ENCODE measurements at places on chromosomes 5 and 9. TPM values are rescaled to one million over a fixed set of nuclear protein-coding genes. Genes with fewer than 3 reads are reported as not detected.

DNA sequence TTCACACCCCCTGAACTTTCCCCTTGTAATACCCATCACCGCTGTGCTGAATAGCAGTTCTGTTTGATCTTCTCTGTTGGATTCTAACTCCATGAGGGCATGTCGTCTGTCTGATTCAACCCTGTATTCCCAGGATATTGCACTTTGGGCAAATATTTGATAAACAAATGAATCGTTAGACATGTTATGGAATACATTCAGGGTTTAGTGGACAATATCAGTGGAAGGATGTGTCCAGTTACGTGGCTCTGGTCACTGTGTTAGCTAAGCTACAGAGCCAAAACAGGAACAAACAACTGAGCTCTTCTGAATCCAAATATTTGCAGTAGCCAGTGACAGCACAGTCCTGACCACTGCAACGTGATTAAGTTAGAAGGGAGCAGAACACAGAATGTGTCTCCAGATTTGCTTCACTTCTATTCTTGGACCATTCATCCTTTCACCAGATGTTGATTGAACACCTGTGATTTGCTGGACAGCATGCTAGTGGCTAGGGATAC lies 13.2 kb downstream of the ANGPTL2 start:
- no peak for DNase-seq
- no peak overlapping the region for H3K4me3 ChIP-seq
- peaks cover 26% of the 10 kb centered on the region for H3K27me3 ChIP-seq
- H3K27ac ChIP-seq = no peak overlapping the region
- H3K4me1 ChIP-seq = peaks cover 9% of the 10 kb centered on the region

DNA sequence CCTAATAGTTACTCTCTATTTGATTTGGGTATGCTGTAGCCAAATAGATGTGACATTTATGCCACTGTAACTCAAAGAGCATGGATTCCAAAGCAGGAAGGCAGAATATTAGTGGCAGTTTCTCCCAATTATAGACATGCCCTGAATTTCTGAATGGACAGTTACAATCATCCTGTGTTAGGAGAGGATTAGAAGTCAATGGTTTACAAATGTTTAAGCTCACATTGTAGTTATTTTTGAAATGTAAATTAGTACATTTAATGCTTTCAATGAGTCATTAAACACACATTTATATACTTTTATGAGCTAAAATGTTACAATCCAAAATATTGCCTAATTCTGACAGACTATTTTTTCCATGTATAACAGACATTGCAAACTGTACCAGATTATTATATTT lies 62.3 kb upstream of the CDH18 start:
- no peak for DNase-seq
- H3K4me3 ChIP-seq = no peak overlapping the region
- H3K27me3 ChIP-seq = no peaks in the 10 kb centered on the region
- no peaks in the 10 kb centered on the region for H3K36me3 ChIP-seq
- H3K4me1 ChIP-seq = peaks cover 6% of the 10 kb centered on the region

PCDHGB2 gene
- 0.88 TPM for total RNA-seq

SCGB3A2 gene
- total RNA-seq = not detected

DNA sequence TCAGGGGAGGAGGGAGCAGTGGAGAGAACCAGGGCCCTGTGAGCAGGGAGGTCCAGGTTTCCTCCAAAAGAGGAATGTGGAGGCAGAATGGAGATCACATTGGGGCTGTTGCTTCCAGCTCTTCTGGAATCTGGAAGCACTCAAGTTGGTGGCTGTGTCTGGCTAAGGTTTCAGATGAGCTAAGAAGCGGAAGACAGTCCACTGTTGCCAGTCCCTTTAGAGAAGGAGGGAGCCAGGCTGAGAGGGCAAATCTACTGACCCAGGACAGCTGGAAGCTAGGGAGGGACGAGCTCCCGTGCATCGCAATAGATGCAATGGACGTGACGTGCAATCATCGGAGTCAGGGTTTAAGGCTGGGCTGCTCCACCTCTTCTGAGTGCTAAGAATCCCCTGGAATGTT lies 71.2 kb downstream of the TENT4A start:
- no peaks in the 10 kb centered on the region for H3K4me1 ChIP-seq
- H3K27ac ChIP-seq = no peak overlapping the region
- no peak for DNase-seq
- no peaks in the 10 kb centered on the region for H3K27me3 ChIP-seq
- no peak overlapping the region for H3K4me3 ChIP-seq

GRCh38 chr5:32170303-32171151 lies 3.6 kb downstream of the GOLPH3 start:
- H3K4me3 ChIP-seq = peak overlapping the region; percentile 12
- peak; percentile 37 for DNase-seq
- H3K27ac ChIP-seq = peak overlapping the region; percentile 31
- H3K27me3 ChIP-seq = no peaks in the 10 kb centered on the region

SAXO1 gene
- not detected for total RNA-seq

CER1 gene
- not detected for total RNA-seq

EQTN gene
- not detected for total RNA-seq

ARAP3 gene
- 19.8 TPM for total RNA-seq

DNA sequence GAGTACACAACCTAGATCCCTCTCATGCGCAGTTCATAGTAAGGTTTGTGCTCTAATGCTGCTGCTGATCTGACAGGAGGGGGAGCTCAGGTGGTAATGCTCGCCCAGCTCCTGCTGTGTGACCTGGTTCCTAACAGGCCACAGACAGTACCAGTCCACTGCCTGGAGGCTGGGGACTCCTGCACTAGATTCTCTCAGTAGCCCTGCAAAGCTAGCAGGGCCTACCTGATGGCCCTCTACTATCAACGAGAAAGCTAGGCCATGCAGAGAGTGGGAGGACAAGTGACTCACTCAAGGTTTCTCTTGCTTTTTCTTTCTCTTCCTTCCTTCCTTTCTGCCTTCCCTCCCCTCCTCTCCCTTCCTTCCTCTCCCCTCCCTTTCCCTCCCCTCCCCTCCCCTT lies 55.1 kb upstream of the TEX48 start:
- no peaks in the 10 kb centered on the region for H3K27me3 ChIP-seq
- H3K4me3 ChIP-seq = no peak overlapping the region
- peaks cover 19% of the 10 kb centered on the region for H3K4me1 ChIP-seq
- no peaks in the 10 kb centered on the region for H3K36me3 ChIP-seq
- no peak for DNase-seq
